ENCODE measurements at places on chromosomes 12 and 14.
A peak's percentile ranks its signal among the peaks of the same experiment; 100 is the strongest.

DNA sequence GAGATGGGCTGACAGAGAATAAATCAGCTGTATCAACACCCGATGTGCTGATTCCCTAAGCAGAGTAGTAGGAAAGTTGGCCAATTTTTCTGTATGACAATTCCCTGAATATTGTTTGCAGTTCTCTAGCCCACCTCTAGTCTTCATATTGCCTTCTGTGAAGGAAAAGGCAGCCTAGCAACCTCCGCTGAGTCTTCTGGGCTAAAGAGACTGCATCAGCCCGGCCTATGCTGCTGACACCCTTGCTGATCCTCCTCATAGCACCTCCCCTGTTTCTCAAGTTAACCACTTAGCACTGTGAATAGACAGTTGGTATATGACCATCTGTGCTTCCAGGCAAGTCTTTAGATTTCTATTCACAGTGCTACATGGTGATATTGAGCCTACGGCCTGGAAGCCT is 161.1 kb upstream of the EGLN3 start:
- no peak for DNase-seq

- DNase-seq = no peak
Observed at GRCh38 chr12:52582486-52582885, 8.8 kb upstream of the KRT74 start.

DNA sequence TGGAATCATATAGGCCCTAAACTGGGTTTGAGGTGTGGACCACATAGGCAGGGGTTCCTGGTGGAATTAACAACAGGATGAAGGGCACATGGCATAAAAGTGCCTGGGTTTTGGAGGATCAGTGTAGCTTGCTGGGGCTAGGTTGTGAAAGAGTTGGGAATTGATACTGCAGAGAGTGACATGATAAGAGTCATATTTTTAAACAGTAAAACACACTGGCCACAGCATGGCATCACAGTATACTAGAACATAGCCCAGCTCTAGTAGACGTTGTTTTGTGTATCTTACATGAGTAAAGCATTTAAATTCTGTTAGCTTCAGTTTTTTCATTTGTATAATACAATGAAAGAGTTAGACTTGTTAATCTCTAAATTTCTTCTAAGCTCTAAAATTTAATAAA is 102.0 kb downstream of the POLR3B start:
- DNase-seq = no peak

- DNase-seq = no peak
Observed at GRCh38 chr14:100073576-100074430, 8.6 kb downstream of the EVL start.

DNA sequence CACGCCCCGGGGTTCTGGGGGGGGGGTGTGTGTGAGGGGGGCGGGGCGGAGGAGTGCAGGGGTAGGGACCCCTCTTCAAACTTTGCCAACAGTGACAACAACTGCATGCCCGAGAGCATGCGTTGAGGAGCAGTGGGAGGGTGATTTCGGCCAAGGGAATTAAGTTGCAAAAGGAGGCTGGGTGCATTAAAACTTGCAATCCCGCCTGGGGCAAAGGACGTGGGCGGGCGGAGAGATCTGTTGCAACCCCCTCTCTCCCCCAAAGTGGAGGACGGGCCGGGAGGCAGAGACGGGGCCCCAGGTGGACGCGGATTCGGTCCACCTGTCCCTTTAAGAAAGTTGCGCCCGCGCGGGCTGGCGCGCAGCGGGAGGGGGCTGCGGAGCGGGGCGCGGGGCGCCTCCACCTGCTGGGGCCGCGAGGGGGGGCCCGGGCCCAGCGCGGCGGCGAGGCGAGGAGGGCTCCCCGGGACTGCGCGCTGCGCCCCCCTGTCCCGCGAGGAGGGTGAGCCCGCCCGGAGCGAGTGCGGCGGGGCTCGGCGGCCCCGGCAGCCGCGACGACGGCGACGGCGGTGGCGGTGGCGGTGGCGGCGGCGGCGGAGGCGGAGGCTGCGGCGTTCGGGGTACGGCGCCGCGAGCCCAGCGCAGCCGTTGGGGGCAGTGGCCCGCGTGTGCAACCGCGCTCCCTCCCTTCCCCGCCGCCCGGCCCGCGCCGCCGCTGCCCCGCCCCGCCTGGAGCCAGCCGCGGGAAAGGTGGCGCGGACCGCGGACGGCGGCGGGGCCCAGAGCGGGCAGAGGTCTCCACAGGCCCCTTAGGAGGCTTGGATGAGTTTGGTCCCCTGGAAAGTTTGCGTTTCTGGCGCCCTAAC is 530 bp upstream of the FOXN4 start:
- no peak for DNase-seq

GRCh38 chr12:53754633-53755264 is 3.0 kb upstream of the CISTR start:
- no peak for DNase-seq

DNA sequence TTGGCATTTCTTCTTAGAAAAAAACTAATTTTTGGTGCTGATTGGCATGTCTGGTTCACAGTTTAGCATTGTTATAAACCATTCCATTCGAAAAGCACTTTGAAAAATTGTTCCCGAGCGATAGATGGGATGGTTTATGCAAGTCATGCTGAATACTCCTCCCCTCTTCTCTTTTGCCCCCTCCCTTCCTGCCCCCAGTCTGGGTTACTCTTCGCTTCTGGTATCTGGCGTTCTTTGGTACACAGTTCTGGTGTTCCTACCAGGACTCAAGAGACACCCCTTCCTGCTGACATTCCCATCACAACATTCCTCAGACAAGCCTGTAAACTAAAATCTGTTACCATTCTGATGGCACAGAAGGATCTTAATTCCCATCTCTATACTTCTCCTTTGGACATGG is 20.1 kb upstream of the TIGAR start:
- DNase-seq = no peak

DNA sequence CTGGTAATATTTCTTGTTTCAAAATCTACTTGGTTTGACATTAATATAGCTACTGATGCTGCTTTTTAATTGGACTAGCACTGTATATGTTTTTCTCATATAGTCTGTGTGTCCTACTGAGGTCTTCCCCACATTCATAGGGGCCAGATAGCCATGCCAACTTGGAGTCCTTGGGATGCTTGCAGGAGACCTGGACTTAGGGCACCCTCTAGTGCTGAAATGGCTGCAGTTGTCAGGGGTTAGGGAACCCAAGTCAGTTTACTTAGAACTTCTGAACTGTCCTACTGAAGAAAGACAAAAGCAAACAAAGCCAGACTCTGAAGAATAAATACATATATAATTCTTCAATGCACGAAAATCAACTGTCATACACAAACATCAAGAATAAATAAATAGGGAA is 279.9 kb upstream of the SYT1 start:
- no peak for DNase-seq

- DNase-seq = peak; percentile 4
Observed at GRCh38 chr14:25431211-25432076, 381.5 kb upstream of the STXBP6 start.

DNA sequence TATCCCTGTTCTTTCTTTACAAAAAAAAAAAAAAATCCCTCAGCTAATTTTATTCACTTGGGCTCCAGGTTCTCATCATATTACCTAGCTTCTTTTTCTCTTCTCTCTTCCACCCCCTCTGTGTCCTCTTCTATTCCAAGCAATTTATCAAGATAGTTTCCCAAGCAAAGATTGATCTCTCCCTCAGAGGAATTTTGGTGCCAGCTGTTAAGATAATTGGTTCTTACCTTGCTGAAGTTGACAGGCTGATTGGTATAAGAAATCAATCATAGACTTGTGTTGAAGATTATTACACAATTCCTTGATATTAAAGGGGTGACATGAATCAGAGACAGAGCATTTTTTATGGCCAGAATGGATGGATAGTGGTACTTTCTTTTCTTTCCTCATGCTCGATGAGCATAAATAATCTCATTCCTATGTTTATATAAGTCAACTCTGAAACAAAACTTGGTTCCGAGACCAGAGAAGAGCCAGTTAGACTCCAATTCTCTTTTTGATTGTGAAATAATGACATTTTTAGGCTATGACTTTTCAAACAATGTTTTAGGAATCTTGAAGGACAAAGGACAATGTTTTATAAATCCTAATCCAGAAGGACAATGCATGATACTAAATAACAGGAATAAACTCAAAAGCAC is 264.1 kb upstream of the PRKD1 start:
- no peak for DNase-seq

DNA sequence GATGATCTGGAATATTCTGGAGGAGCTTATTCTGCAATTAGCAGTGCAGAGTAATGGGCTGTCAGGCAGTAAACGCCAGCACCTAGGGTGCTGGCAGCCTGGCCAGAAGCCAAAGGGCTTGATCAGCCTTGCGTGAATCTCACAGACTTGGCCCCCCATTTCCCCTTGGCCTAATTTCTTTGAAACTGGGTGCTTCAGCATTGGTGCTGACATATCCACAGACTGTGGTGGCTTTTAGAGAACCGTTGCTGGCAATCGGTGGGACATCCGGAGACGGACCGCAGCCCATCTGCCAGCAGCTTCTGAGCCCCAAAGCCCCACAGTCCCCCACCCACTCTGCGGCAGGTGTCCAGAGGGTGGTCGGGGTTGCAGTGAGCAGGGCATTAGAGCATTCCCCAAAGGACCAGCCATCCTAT is 157.1 kb downstream of the CALM1 start:
- no peak for DNase-seq

GRCh38 chr12:72511906-72512305 is 239.7 kb downstream of the TRHDE start:
- DNase-seq = no peak

GRCh38 chr12:52349196-52349595 is 18.1 kb downstream of the KRT85 start:
- no peak for DNase-seq

DNA sequence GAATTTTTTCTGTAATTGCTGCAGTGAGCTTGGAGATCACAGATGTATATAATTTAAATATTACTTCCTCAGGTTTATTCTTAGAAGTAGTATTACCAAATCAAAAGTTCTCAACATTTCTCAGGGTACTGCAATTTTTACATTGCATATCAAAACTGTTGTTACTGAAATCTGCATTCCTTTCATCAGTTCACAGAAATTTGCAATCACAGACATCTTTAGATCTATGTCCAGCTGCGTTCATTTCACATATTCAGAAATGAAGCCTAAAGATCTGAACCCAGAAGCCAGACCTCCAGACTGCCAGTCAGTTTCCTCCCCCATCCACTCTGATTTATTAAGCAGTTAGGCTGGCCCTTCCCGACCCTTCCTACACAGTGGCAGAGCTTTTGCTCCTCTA is 18.2 kb upstream of the IFT81 start:
- DNase-seq = no peak

DNA sequence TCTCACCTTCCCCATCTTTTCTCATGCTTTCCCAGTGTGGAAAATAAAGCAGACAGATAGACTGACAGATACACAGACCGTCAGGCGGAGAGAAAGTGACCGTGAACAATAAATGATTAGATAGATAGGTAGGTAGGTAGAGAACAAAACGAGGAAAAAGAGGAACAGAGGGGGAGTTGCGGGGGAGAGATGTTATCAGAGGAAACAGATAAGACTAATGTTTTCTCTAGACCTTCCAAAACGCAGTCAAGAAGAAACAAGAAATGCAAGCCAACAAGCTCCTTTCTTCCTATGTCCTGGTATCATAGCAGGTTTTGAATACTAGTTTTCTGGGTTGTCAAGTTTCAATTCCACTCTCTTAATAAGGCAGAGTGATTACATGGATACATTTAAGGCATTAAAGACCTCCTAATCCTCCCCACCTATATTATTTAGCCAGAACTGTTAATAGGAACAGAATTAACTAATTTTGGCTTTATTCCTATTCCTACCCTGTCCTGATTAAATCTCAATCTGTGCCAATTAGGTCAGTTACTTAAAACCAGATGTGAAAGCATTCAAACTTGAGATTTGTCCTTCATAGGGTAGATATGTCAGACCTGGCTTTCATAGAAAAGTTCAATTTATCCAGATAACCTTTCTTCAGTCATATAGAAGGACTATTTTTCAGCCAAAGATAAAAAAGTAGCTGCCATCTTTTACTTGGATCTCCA is 89.0 kb upstream of the PTPRR start:
- no peak for DNase-seq

DNA sequence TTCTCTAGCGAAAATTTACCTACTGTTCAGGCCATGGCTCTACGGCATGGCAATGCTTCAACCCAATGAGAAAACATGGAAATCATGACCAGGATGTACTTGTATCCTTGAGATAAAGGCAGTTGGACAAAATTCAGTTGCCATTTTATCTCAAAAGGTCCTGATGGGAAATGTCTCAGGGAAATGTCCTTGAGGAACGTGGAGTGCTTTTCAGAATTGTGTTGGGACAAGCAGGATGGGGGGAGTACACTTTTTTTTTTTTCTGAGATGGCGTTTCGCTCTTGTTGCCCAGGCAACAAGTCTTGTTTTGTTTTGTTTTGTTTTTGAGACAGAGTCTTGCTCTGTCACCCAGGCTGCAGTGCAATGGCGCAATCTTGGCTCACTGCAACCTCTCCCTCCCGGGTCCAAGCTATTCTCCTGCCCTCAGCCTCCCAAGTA is 86.8 kb upstream of the EIF5 start:
- no peak for DNase-seq

DNA sequence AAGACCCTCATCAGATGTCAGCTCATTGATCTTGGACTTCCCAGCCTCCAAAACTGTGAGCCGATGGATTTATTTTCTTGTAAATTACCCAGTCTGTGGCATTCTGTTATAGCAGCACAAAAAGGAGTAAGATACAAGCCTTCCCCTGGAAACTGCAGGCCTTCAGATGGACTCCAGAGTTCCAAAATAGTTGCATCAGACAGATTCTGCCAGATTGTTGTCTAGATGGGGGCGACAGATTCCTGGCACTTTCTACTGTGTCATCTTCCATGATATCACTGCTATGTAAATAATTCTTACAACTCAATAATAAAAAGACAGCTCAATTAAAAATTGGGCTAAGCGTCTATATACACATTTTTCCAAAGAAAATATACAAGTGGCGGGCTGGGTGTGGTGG is 17.2 kb upstream of the MARK3 start:
- no peak for DNase-seq

DNA sequence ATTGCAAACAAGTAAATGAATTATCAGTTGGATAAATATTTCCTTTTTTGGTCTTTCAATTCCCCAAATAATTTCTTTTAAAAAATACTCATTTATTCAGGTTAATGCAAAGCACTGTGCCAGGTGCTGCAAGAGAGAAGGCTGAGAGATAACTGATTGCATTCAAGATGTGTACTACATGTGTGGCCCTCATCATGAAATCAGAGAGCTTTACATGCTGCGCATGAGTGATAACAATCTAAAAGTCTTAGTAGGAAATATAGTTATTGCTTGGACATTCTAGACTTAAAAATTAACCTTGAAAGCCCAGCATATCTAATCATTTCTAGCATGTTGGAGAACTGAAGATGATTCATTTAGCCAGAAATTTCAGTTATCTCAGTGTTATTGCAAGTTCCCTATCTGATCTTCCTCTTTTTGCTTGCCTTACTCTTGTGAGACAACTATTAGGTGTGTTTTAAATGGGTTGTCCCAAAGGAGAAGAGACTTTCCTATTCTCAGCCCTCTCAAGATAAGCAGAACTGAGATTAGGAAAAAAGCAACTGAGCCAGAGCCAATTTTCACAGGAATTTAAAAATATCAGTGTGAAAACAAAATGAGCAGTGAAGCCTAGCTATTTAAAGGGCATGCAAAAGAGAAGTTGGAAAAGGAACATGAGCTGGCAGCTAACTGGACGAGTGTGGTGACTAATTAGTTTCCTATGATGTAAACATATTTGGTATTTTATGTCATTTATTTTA is 60.9 kb downstream of the PLEKHA5 start:
- no peak for DNase-seq
